NK-92 treated with Interleukin-12 subunit alpha and Interleukin-12 subunit beta, amount 100 ng/mL, for 24 hours (cell line): ENCODE measurements at places on chromosomes 12 and 14.
A peak's percentile ranks its signal among the peaks of the same experiment; 100 is the strongest.

- DNase-seq, result no peak
Measured at GRCh38 chr14:30283822-30284446, 275.0 kb upstream of the G2E3 start.

GRCh38 chr12:32455607-32456071 lies 56.3 kb downstream of the FGD4 start:
- no peak for DNase-seq

DNA sequence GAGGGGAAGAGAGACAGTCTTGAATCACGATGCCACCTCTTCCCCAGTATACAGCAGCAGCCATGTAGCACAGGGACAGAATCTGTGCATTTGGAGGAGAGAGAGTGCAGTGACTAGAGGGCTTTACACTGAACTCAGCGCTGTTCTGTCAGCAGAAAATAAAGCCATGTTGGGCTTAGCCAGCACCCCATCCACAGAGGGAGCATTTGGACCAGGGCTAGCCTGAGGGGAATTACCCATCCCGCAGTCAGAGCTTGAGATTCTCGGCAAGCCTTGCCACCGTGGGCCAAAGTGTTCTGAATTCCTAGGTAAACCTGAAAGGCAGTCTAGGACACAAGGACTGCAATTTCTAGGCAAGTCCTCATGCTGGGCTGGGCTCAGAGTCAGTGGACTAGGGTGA lies 120.4 kb upstream of the CNOT2 start:
- no peak for DNase-seq

GRCh38 chr12:51811203-51812202 lies 37.0 kb downstream of the FIGNL2 start:
- no peak for DNase-seq

DNA sequence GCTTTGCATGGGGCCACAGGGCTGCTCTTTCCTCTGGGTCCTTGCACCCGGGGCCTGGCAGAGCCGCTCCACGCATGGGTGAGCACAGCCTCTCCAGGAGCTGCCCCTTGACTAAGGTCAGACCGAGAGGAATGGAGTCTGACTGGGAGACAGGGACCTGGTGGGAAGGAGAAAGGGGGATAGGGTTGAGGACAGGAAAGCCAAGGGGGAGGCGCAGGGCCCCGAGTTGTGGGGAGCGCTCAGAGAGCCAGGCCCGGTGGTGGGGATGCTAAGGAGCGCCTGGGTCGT lies 16.0 kb downstream of the PAPLN start:
- no peak for DNase-seq

- no peak for DNase-seq
Measured at GRCh38 chr12:18549598-18549997, 188.2 kb downstream of the PLCZ1 start.

DNA sequence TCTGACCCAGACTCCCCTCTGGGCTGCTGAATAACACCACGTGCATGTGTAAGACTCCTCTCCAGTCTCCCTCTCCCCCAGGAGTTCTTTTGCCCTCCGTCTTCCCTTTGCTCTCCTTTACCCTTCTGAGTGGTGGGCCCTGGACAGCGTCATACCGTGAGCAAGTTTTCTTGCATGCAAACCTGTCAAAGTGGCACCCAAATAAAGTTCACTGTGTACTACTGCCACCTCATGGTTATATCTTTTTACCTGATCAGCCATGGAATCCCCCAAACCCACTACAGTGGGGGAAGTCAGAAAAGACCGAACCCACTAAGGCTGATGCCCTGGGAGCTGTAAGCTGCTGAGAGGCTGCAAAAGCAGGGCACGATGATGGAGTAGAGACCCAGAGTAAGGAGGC lies 131.1 kb upstream of the VRK1 start:
- no peak for DNase-seq

GRCh38 chr14:60356906-60357550 lies 108.0 kb downstream of the PPM1A start:
- no peak for DNase-seq

DNA sequence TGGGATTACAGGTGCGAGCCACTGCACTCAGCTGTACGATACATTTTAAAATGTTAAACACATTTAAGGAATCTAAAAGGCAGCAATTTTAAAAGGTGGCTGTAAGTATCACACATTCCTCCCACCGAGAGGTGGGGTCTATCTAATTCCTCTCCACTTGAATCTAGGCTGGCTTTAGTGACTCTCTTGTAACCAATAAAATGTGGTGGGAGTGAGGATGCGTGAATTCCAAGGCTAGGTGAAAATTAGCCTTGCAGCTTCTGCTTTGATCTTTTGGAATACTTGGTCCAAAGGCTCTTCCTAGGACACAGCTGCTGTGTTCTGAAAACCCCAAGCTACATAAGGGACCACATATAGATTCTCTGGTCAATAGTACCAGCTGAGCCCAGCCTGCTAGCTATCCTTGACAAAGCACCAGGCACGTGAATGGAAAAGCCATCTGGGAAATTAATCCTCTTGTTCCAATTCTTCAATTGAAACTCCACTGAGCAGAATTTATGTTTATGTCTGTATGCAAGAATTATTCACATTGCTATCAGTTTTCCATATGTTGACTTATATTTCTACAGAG lies 8.8 kb upstream of the GPRC5D start:
- no peak for DNase-seq

- peak; percentile 9 for DNase-seq
Measured at GRCh38 chr12:54603173-54603814, 14.8 kb upstream of the PPP1R1A start.

DNA sequence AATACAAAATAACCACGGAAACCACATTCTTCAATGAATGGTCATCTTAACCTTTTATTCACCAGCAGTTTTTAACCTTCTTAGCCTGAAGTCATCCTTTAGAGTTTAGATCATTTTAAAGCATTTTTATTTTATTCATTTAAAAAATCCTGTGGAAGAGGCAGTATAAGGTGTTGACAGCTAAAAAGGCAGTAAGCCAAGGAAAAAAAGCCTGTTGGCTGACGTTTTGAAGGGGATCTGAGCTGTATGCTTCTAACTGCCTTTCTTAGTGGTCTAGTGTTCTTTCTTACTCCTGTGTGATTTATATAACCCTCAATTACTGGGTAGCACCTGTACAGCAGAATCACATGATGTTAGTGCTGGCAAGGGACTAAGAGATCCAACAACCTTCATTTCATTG lies 438.3 kb upstream of the SEL1L start:
- no peak for DNase-seq

GRCh38 chr12:31316891-31317290 lies 9.1 kb downstream of the SINHCAF start:
- DNase-seq, result no peak
